Activated T-helper 17 cell treated with anti-CD3 and anti-CD28 coated beads, Interleukin-2, amount 50 U/mL, for 72 hours (primary cell): ENCODE measurements at places on chromosomes 13 and 19. TPM values are rescaled to one million over a fixed set of nuclear protein-coding genes. Genes with fewer than 3 reads are reported as not detected.

The C1QTNF9B gene
- not detected for total RNA-seq

GRCh38 chr19:14516746-14517438, 1.3 kb downstream of the DNAJB1 start:
- ATAC-seq: no peak

The LGALS14 gene
- total RNA-seq: 2.2 TPM

The SIGLEC7 gene
- not detected for total RNA-seq
